ENCODE measurements at places on chromosomes 7 and 10.

DNA sequence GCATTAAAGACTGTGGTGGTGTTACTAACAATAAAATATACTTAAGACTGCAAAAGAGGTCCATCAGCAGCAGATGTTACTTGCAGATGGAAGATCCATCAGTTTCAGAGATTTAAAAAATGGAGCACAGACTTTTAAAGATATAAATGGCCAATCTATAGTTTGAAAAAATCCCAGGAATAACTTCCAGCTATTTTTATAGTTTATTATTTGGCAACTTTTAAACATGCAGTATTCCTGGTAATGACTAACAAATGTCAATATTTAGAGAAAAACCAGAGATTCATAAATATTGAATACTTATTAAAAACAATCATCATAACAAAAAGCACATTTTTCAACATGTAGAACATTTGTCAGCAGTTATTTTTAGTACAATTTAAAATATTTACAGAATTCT lies 30.7 kb downstream of the RTKN2 start:
- no peak for DNase-seq

- no peak for DNase-seq
Measured at GRCh38 chr10:80964955-80965614, 427.4 kb downstream of the SH2D4B start.

GRCh38 chr7:134612197-134612596 lies 34.5 kb upstream of the BPGM start:
- no peak for DNase-seq

DNA sequence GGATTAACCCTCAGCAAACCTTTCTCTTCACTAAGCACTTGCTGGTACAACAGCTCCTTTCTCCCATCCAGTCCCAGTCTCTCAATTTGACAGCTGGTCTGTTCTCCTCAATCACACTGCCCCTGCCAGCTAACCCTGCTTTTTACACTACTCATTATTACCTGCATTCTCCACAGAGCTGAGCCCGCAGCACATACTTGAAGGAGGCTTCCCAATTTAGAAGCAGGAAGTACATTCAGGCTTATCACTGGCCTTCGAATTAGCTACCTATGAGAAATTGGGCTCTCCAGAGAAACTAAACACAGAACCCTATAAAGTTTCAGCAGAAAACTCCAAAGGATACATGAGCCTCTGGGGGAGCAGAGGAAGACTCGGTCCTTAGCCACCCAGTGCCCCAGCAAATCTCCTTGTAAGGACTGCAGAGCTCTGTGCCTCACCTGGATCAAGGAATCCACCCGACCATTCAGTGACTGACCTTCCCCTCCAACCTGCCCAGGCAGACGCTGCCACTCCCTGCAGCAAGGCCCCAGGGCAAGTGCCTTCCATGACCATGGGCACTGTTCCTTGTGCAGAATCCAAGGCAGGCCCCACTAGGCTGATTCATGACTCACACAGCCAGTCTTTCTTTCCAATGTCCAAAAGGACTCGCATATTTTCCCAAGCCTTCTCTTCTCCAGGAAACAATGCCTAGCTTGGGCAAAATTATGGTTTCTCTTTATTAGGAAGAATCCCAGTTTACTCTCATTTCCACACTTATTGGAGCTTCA lies 68.0 kb downstream of the VOPP1 start:
- DNase-seq = no peak

DNA sequence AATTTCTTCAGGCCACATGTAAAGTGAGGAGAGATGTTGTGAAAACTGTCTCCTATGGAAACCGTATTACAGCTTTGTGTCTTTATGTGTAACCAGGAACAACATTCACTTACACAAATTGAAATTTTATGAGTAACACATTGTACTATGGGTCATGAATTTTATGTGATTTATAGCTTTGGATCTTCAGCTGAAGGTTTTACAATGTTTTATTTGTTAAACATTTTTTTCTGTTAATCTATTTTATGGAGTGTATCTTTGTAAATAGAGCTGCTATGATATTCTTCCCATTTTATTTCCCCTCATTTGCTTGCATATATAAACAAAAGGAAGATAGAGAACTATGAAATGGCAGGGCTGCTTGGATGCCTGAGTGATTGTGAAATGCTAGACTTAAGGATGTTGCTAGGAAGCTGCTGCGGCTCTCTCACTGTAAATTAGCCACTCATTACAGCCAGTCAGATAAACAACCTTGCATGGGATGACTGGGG lies 104.5 kb upstream of the PCLO start:
- DNase-seq = peak; percentile 35
